CD8-positive, alpha-beta memory T cell (primary cell): ENCODE measurements at places on chromosomes 2 and 18. TPM values are rescaled to one million over a fixed set of nuclear protein-coding genes. Genes with fewer than 3 reads are reported as not detected.

Gene SNED1
- 3.5 TPM for total RNA-seq

Gene ACMSD
- not detected for total RNA-seq

Gene EVA1A
- total RNA-seq, result not detected

DNA sequence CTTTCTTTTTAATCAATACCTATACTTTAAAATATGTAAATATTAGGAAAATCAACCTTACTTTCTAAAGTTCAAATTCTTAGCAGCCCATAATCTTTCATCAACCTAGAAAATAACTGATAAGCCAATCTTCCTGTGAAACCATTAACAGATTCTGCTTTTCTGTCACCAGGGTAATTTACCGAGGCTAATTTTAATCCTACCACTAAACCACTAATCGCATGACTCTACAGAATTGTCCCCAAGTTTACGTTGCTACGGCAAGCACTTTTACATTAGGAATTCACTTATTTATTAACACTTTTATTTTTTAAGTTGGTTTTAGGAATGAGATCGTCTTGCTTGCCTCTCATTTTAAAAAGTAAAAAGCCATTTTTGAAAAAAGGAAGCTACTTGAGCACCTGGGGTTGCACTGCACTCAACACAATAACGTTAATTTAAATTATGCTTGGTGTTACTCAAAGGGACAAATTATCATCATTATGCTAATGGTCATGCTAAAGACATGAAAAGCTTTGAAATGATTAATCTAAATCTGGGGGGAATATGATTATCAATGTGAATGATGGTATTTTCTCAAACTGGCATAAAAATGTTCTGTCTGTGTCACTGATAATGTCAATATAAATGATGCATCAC, 10.2 kb downstream of the ZNF516 start:
- no peaks in the 10 kb centered on the region for H3K36me3 ChIP-seq
- no peaks in the 10 kb centered on the region for H3K4me1 ChIP-seq
- H3K27ac ChIP-seq, result no peak overlapping the region
- no peaks in the 10 kb centered on the region for H3K27me3 ChIP-seq

- DNase-seq, result no peak
- H3K36me3 ChIP-seq, result no peaks in the 10 kb centered on the region
- H3K27me3 ChIP-seq, result peaks cover 3% of the 10 kb centered on the region
- H3K4me1 ChIP-seq, result no peaks in the 10 kb centered on the region
- H3K27ac ChIP-seq, result no peak overlapping the region
Observed at GRCh38 chr2:9025746-9026145, 22.3 kb upstream of the MBOAT2 start.

GRCh38 chr2:73415906-73416305, 30.3 kb downstream of the ALMS1 start:
- no peaks in the 10 kb centered on the region for H3K27me3 ChIP-seq
- no peak overlapping the region for H3K4me3 ChIP-seq
- no peaks in the 10 kb centered on the region for H3K36me3 ChIP-seq
- no peaks in the 10 kb centered on the region for H3K4me1 ChIP-seq
- DNase-seq, result no peak
- no peak overlapping the region for H3K27ac ChIP-seq

DNA sequence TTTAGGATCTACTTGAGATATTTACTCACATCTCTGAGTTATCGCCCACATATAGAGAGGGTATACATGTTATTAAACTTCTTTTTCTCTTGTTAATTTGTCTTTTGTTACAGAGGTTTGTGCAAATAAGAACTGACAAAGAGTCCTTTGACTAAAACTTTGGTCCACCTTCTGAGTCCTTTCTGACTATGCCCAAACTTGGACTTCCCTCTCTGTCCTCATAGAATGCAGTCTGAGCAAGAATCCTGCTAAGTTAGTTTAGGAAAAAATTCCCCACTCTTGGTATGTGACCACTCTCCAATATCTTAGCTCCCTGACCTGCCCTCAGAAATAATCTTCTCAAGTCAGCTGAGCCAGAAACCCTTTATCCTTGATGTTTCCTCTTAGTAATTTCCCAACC, 257.5 kb upstream of the REG3G start:
- no peak overlapping the region for H3K4me3 ChIP-seq
- no peak for DNase-seq
- no peaks in the 10 kb centered on the region for H3K36me3 ChIP-seq
- no peak overlapping the region for H3K27ac ChIP-seq
- H3K27me3 ChIP-seq, result no peaks in the 10 kb centered on the region

DNA sequence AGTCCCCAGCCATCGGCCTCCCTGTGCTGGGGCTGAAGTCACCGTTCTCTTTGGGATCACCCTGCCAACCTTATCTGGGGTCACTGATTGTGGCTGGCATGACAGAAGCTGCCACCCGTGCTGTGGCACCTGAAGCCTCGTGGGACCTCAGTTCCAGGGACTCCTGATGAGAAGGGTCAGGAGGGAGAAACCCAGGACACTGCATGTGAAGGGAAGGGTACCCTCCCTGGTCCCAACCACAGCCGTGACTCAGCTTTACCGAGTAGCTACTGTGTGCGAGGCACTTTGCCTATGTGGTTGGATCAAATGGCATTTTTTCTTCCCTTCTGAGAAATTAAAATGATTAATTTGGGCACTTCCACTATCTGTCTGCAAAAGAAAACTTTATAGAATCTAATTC, 64.4 kb downstream of the SP110 start:
- no peak overlapping the region for H3K27ac ChIP-seq
- H3K27me3 ChIP-seq, result no peaks in the 10 kb centered on the region
- no peaks in the 10 kb centered on the region for H3K36me3 ChIP-seq
- H3K4me1 ChIP-seq, result no peaks in the 10 kb centered on the region

GRCh38 chr2:142130111-142131009, 456 bp downstream of the LRP1B start:
- no peaks in the 10 kb centered on the region for H3K27me3 ChIP-seq
- H3K4me1 ChIP-seq, result no peaks in the 10 kb centered on the region
- H3K27ac ChIP-seq, result no peak overlapping the region
- no peak overlapping the region for H3K4me3 ChIP-seq
- H3K36me3 ChIP-seq, result no peaks in the 10 kb centered on the region
- DNase-seq, result no peak
